T-helper 17 cell (primary cell): ENCODE measurements at places on chromosomes 2 and 18.

GRCh38 chr2:138626148-138626547 is 124.6 kb downstream of the SPOPL start:
- no peak for DNase-seq

DNA sequence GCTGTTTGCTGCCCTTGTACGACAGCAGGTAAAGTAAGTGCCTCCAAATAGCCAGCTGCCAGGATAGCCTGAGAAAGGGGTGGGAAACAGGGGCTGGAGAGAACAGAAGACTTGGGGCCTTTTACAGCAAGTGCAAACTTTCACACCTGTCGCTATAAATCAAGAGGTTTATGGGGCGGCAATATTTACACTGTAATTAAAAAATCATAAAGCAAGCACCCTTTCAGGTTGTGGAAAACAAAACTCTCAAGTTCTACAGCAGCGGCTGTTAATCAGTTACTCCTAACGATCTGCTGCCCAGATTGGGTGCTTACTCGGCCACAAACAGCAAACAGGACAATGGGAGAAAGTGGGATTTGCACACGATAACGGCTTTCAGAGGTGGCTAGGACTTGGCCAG is 359.5 kb upstream of the ETAA1 start:
- no peak for DNase-seq

GRCh38 chr2:168731002-168731401 is 71.4 kb upstream of the NOSTRIN start:
- DNase-seq, result no peak

DNA sequence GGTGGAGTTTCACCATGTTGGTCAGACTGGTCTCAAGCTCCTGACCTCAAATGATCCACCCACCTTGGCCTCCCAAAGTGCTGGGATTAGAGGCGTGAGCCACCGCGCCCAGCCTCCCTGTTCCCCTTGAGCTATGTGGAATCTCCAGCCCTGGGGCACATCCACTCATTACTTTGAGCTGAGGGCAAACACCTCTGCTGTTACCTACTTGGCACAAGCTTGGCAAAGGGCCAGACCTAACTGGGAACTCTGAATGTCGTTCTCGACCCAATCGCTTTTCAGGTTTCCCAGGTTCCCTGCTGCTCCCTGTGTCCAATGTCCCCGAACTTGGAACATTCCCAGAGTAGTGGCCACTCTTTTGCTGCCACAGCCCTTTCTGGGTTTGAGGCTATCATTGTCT is 40.6 kb downstream of the CHST10 start:
- DNase-seq, result no peak

GRCh38 chr2:174326161-174327020 is 8.4 kb upstream of the SP9 start:
- no peak for DNase-seq

DNA sequence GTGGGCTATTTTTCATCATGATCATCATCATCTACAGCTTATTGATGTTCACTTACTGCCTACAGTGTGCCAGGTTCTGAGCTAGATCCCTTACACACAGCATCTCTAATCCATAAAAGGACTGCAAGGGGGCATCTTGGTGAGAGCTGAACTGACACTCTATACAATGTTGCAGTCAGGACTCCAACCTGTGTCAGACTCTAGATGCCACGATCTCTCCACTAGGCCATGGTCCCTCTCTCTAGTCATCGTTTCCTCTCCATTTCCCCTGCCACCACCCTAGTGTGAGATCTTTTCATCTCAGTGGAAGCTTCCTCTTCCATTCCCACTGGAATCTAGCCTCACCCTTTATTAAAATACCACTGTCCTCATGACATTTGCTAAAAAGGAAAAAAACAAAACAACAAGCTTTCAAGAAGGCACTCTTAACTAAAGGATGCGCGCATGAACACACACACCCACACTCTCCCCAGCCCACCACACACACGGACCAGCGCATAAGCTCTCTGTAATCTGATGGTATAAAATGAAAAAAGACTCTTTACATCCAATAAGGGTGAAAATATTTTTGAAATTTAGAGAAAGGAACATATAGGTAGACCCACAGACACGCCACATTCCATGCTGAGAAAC is 93.4 kb upstream of the THOC1 start:
- DNase-seq, result no peak

- no peak for DNase-seq
Observed at GRCh38 chr2:38384338-38384737, 7.3 kb upstream of the ATL2 start.

DNA sequence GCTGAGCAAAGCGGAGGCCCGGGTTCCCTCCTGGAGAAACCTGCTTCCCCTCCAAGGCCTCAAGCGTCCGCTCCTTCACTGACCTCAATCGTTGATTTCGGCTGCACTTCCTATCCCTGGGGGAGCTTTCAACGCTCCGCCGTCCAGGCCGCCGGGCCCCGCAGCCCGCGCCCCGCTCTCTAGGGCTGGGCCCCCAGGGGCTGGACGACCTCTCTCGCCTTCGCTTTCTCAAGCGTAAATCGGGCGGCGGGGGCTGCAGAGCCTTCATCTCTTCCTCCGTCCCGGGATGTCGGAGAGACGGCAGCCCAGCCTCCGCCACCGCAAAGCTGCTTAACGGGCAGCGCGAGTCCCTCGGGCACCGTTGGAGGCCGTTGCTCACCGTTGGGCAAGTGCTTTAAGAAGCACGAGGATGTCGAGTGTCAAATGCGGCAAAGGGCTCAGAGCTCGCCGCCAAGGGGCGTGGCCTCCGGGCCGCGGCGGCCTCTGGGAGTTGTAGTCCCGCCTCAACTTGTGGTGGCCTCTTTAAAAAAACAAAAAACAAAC is 8.5 kb downstream of the HES6 start:
- DNase-seq, result peak; percentile 77

DNA sequence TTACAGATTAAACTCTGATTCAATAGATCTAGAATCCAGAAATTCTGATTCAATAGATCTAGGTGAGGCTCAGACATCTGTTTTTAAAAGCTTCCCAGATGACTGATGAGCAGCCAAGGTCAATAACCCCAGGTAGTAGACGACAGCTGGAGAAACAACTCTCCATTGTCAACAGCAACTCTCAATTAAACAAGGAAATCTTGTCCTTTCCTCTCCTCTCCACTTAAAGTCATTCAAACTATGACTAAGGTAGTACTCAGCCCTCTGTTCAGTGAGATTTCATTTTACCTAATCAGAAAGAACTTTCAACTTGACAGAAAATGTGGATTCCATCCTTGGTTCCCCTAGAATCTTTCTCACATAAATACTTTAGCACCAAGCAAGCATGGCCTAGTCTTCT is 94.6 kb upstream of the SCG2 start:
- DNase-seq, result no peak

DNA sequence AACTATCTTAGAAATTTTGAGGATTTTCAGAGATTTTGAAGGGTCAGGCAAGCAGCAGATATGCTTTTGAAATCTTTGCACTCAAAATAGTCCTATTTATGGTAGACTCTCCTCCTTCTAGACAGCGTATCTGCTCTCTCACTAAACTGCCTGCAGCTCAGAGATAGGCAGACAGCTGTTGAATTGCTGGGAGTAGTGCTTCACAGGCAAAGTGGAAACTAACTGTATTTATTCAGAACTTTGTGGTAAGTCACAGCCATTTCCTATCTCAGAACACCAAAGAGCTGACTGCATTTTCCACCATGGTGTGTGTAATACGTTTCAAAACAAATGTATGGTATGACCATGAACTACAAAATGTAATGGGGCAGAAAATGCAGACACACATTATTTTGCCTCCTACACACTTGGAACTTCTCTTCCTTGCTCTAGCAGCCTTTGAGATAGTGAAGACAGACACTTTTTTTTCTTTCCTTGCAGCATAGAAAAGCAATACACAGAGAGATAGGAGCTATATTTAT is 352.4 kb downstream of the LRP1B start:
- DNase-seq, result no peak

DNA sequence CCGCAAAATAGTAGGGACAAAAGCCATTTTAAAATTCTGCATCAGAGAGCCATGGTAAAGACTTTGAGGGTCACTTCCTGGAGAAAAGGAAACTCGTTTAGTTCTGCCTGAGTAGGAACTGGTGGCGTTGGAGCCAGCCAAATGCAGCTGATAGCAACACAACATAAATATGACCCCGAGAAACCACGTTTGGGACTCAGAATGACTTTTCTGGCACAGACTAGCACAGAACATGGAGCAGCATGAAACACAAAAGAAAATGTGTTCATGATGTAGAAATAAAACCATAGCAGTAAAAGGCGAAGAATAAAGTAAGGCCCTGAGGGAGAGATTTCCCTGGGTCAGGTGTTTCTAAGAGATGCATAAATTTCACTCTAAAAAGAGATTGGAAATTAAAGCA is 149.2 kb upstream of the KLHL29 start:
- no peak for DNase-seq

- no peak for DNase-seq
Observed at GRCh38 chr18:8620845-8621244, 11.6 kb downstream of the RAB12 start.

DNA sequence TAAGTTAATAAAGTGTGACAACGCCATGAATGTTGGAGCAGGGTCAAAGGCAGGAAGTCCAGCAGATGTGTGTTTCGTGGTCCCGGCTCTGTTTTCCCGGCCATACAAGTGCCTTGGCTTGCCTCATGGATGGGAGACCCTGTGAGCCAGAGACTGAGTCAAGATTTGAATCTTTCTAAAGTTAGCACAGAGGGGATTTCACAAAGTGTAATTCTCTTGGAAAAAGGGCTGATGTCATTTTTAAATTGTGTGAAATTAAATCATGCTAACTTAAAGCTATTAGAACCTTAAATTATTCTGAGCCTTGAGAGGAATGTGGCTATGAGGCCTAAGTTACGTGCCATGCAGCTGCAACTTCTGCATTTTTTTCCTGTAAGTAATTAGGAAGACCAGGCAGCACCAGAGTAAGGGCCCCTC is 38.3 kb upstream of the RALBP1 start:
- DNase-seq, result no peak

DNA sequence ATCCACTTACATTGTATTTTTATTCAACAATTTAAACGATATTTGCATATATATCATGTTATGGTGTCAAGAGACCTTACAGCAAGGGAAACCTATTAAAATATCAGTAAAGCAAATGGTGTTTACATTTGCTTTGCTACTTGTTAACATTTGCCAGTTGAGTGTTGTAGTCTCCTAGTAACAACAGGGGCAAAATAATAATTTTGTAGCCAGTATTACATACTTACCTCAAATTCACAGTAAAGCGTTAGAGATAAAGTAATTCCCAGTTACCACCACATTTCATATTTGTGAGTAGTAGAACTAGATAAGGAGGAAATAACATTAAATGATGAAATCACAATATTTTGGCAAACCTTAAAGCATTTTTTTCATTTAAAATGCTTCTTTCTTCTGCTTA is 71.3 kb downstream of the FASTKD2 start:
- no peak for DNase-seq

GRCh38 chr2:218622606-218623365 is 15.1 kb downstream of the PLCD4 start:
- no peak for DNase-seq

DNA sequence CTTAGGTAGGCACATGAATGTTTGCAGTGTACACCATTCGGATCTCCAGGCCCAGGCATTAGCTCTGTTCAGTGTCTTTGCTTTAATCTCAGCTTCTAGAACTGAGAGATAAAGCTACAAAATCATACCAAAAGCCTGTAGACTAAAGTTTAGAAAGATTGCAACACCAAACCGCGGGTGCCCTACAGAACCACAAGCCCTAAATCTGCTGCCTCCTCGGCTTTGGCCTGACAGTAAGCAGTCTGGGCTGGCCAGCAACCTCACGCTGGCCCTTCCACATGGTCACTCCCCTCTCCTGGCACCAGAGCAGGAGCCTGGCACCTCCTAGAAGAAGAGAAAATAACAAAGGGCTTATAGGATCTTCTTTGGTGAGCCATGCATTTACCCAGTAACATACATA is 8.9 kb upstream of the OSR1 start:
- DNase-seq, result no peak

DNA sequence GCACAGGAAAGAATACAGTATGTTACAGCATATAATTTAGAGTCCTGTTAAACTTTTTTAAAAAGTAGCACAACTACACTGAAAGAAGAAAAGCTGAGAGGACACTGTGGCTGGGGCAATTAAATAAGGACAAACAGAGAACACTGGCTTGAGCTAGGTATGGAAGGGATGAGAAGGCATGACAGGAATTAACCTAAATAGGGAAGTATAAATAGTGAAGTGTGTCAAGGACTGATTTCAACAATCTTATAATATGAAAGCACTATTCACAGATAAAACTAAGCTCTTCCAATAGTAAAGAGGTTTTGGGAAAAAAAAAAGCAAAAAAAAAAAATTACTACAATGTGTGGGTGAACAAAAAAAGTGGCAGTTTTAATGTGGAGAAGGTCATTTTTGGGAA is 45.5 kb downstream of the PPP3R1 start:
- DNase-seq, result no peak

DNA sequence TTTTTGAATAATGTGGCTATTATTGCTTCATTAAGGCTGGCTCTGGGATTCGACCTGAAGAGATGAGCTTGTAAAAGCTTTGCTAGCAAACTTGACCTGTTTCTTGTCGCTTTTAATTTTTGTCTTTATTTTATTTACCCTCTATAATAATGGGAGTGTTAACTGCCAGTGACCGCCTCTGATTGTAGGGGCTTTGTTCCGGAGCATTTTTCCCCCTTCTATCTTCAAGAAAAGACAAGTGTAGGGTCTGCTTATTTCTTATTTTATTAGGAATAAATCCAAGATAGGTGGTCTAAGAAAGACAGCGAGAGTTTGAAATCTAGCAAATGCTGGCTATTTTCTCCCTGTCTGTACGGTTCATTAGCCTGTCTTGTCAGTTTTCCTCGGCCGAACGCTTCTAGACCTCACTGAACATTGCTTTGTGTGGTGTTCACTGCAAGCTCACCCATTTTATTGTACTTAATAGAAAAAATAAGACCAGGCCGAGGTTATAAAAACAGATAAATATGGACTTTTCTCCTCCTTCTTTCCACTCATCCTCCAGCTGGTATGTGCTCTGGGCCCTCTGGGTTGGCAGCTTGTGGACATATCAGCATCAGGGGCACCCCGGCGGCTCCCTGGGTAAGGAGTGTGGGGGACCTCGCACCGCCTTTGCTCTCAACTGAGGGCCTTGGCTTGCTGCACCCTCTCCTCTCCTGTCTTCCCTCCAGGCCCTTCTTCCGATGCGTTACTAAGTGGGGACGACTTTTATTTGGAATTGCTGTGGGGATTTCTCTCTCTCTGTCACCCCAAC is 8.5 kb downstream of the MEIS1 start:
- no peak for DNase-seq

DNA sequence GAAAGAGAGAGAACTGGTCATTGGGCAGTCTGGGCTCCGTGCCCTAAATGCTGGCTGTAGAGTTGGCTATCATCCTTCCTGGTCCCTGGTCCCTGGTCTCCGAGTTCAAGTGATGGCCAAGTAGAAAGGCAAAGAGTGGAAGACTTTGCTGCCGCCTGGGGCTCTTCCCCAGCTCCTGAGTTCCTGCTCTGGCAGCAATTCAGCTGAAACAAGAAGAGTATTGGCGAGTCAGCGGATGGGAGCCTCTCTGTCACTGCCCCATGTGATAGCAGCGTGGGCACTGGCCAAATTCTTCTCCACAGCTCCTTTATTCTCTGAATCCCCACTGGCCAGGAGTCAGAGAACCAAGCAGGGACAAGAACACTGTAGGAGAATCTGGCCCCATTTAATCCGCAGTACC is 351.0 kb upstream of the POU3F3 start:
- DNase-seq, result no peak

GRCh38 chr18:23101861-23102432 is 33.3 kb upstream of the CABLES1 start:
- DNase-seq, result no peak
